Right ventricle myocardium inferior (tissue), 1 donor: ENCODE measurements at places on chromosomes 5 and 9. TPM values are rescaled to one million over a fixed set of nuclear protein-coding genes. Genes with fewer than 3 reads are reported as not detected.

PRRX2 gene
- 0.54 TPM for total RNA-seq

CARD6 gene
- total RNA-seq = 7.1 TPM

DNA sequence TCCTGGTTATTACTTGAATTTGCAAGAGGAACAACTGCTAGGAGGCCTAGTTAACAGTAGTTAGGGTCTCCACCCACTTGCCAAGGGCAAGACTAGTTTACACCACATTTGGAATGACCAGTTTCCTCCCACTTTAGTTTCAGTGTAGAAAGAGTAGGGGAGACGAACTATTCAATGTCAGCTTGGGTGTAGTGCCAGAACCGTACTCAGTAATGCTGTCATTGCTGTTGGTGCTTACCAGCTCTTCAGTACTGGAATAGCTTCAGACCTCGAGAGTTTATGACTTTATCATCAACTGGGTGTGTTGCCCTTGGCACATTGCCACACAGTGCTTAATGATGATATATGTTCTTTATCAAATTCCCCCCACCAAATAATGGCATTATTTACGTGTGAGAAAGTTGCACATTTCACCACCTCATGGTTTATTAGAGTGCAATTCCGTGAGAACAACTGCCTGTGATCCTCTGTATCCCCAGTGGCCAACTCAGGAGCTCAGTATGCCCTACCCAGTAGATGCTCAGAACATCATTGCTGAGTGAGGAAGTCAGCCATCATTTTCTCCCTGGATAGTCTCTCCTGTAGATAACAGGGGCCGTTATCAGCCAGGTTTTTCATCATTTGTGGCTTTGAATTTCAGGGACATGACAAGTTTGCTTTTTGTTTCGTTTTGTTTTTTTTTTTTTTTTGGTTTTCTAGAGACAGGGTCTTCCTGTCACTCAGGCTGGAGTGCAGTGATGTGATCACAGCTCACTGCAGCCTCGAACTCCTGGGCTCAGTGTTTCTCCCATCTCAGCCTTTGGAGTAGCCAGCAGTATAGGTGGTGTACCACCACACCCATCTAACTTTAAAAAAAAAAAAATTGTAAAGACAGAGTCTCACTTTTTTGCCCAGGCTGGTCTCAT, 67.3 kb downstream of the DOCK8 start:
- DNase-seq = no peak

GRCh38 chr5:35665096-35665495, 47.4 kb downstream of the SPEF2 start:
- DNase-seq = no peak

DNA sequence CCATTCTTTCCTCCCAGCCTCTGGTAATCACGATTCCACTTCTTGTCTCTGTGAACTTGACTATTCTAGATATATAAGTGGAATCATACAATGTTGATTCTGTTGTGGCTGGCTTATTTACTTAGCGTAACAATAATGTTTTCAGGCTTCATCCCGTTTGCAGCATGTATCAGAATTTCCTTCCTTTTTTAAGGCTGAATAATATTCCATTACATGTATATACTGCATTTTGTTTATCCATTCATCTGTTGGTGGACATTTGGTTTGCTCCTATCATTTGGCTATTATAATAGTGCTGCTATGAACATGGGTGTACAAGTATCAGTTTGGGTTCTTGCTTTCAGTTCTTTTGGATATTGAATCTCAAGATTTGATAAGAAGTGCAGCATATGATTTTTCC, 239.7 kb upstream of the ZNF608 start:
- no peak for DNase-seq

DNA sequence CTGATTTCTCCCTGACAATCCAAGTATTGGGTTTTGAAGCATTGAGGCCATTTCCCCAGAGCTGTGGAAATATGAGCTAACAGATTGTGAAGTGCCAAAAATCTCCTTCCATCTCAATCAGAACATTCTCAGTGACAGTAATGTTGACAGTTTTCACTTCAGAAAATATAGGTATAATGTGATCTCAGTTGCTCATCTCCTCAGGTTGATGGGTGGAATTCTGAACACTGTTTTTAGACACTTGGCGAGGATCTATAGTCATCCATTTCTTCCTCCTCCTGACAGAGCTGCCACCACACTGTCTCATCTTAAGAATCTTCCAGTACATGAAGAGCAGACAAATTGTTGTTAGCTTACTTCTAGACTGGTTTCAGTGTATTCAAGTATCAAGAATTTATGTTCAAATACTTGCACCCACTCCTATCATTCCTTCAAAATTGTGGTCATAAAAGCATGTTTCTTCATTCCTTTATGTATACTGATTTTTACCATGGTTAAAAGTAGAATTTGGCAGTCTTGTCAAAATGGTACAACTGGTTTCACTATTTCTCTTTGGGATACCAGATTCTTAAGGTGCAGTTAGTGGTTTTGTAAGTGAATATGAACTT, 199.7 kb upstream of the TLE4 start:
- DNase-seq = no peak

GRCh38 chr5:181167814-181168488, 20.6 kb downstream of the OR2V2 start:
- no peak for DNase-seq
